ENCODE measurements at places on chromosomes 1 and 21.

GRCh38 chr1:73176902-73177301 lies 894.6 kb upstream of the NEGR1 start:
- DNase-seq = no peak

- DNase-seq = no peak
Measured at GRCh38 chr1:109784551-109785252, 21.0 kb upstream of the EPS8L3 start.

- DNase-seq = no peak
Measured at GRCh38 chr21:40706806-40707655, 139.9 kb downstream of the DSCAM start.

GRCh38 chr21:42735061-42735460 lies 81.6 kb downstream of the PDE9A start:
- DNase-seq = no peak

GRCh38 chr1:162873671-162874666 lies 13.0 kb upstream of the CCDC190 start:
- DNase-seq = peak; percentile 14

DNA sequence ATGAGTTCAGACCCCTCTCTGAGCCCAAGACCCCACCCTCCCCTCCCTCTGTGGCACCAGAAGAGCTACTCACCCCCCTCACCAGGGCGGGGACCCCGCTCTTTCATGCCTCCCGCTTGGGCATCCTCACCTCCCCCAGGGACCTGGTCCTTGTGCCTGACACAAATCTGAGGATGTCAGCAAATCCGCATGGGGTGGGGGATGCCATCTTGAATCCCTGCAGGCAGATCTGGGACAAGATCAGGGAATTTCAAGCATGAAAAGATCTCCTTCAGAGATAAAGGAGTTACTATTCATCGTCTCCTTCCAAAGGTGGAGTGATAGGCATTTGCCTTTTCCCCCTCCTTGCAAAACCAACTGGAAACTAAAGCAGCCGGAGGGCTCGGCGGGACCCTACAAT lies 81.1 kb downstream of the DISP3 start:
- DNase-seq = no peak

DNA sequence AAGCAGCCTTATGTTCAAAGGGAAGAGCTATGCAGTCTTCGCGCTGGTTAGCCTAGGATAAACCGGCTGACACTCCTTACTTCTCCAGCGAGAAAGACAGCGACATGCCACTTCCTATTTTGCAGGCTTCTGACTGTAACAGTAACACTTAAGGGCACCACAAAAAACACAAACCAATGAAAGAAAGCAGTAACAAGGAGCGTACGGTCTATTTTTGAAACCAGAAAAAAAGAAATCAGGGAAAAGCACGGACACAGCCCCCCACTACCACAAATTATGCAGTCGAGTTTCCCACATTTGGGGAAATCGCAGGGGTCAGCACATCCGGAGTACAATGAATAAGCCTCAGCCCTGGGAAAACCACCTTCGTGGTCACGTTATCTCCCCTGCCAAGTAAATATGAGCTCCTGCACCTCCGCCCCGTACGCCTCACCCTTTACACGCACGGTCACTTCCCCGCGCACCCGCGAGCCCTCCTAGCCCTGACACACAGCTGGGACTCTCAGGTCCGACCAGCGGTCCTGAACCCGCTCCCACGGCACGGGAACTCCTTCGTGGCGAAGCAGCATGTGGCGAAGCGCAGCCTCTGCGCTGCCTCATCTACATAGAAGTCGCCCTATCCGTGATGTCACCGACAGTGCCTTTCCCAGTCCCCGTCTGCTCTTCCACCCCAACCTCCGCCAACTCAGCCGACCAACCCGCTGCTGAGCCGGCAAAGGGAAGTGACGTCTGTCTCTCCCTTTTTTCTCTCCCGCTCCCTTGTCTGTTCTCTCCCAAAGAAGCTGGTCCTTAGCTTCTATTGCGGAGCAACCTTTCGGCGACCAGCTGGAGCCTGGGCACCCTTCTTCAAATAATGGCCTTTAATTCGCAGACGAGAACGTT lies 40.9 kb upstream of the PPIAL4F start:
- peak; percentile 41 for DNase-seq

GRCh38 chr1:29202584-29203340 lies 21.1 kb upstream of the SRSF4 start:
- DNase-seq = peak; percentile 96

- DNase-seq = no peak
Measured at GRCh38 chr1:208825300-208825699, 581.1 kb upstream of the PLXNA2 start.

DNA sequence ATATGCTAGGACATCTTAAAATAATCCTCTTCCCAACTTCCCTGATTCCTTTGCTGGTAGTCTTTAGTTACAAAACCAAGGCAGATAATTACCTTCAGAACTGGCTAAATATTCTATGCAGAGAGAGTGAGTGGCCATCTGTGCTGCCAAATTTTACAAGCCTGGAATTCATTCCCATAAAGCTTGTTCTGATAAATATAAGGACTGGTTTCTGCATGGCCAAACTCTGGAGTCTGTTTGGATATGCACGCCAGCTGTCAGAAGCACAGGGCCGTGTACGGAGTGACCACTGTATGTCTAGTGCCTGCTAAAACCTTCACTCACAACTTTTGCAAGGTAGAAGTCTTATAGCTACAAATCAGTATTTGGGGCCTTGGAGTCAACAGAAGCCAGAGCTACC lies 66.5 kb upstream of the RAVER2 start:
- DNase-seq = no peak

DNA sequence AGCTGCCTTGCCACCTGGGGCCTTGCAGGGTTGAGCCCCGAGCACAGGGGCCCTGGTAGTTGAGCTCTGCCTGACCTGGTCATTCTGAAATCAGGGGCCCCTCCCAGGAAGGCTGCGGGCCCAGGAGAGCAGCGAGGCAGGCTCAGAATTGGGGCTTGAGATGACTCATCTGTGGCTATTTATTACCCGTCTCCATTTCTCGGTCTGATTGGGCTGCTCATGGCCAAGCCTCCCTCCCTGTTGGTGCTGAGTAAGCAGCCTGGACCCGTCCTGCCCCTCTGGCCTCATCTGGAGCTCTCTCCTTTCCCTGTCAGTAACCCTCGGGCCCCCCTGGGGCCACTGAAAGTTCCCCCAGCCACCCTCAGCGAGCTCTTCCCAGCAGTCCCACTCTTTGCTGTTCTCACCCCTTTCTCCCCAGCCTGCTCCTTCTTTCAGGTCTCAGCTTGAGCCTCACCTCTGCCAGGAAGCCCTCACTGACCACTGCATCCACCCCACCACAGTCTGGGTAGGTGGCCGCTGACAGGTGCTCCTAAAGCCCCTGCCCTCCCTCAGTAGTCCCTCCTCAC lies 11.0 kb upstream of the TNFRSF8 start:
- peak; percentile 52 for DNase-seq

DNA sequence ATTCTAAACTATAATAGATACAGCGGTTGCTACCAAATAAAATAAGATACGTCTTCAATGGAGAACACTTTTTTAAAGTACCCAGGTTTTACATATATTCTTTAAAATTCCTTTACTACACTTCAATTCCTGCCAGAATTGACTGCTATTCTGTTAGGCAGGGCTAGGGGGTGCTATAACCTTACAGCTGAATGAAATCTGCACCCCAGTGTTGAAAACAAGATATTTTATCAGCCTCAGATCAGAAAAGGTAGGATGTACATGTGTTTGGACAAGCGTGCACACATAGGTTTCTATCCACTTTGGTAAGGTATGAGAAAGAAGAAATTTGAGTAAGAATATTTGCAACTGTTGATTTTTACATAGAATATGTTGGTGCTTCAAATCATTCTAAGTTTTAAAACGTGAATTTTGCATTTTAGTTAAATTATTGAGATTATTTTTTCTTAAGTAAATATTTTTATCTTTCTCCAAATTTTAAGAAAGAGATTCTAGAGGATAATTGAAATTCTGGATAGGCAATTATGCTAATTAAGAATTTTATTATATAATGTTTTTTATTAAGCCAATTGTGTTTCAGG lies 490.8 kb upstream of the ADGRL4 start:
- no peak for DNase-seq

- no peak for DNase-seq
Measured at GRCh38 chr1:169528215-169529067, 42.7 kb upstream of the SLC19A2 start.

DNA sequence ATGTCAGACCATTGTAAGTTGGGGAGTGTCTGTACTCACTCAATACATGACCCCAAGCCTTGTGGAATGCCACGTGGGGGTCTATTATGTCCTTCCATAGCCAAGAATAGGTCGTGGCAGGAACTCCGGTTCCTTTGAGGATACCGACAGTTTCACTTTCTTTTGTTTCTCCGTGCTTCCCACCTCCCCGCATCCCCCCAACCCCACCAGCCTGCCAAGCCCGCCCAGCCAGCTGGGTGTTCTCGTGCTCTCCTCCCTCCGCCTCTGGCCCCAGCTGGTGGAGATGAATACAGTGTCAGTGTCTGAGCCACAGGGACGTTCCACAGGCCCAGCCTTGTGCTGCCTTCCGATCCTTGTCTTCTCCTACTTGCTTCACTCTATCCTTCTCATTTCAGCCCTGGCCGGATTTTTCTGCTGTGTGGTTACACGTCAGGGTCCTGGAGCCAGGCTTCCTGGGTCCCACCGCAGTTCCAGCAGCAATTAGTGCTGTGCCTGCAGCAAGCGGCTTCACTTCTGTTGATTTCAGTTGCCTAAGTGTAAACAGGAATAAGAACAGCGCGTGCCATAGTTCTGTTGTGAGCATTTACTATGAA lies 4.1 kb upstream of the AGTRAP start:
- DNase-seq = no peak

DNA sequence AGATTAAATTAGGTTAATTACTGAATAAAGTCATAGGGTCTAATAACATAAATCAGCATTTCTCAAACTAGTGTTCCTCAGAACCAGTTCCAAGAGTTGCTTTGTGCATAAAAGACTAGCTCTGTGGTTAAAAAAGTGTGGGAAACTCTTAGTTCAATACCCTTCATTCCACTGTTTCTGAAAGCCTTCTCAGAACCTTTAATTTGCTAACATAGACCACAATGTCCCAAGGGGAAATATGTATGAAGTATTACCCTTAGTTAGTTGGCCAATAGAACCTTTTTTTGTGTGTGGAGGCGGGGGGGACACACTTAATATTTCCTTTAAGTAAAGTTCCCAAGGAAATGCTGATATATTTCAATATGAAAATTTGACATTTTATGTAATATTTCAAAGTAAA lies 20.4 kb downstream of the ODF2L start:
- no peak for DNase-seq

GRCh38 chr21:42673633-42674328 lies 20.4 kb downstream of the PDE9A start:
- DNase-seq = no peak

DNA sequence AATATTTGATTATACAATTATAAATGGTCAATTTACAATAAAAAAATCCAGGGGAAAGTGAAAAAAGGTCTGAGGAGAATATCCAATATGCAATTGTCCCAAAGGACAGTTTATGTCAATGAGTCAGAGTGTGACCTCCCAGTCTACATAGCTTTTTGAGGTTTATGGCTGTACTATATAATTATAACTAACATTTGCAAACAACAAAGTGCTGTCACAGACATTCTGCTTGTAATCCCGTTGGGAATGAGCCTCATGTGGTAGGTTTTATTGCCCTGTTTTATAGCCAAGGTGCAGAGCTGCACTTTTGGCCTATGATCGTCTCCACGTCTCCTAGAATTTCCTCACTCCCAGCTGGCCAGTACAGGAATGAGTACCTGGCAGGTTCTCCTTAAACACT lies 103.8 kb downstream of the ADSS2 start:
- DNase-seq = no peak

- no peak for DNase-seq
Measured at GRCh38 chr1:234620272-234621126, 10.5 kb upstream of the IRF2BP2 start.

DNA sequence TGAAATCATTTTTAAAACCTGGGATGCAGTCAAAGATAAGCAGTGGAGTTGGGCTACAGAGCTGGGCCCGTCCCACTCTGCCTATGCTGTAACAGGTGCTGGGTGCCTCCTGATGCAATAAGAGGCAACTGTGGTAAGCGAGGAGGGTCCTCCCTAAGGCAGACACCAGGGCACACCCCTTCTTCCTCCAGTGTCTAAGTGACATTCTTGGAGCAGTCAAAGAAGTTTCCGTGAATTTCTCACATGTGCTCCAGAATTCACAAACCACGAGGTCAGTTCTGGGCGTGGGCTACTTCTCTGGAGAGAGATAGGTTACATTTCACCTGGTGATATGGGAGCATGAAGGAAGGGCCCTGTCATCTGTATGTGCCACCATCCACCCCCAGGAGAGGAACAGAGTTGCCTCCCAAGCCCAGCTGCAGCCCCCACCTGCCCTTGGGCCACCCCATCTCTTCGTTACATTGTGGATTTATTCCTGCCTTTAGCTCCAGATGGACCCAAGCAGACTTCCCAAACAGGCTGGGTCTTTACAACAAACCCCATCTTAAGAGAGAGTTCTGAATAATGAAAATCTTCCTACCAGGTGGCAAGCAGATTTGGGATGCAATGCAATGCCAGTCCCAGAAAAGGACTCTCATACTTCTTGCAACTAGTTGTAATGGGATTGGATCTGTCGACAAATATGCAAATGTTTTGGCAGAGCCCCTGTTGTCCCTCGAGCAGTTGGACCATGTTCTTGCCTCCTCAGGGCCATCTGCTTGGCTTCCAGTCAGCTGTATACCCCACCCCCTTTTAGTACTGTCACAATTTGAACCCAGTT lies 82.5 kb upstream of the CNTN2 start:
- no peak for DNase-seq

GRCh38 chr1:75991497-75992114 lies 59.4 kb upstream of the ASB17 start:
- peak; percentile 72 for DNase-seq

- DNase-seq = no peak
Measured at GRCh38 chr21:42830456-42831455, 48.6 kb downstream of the WDR4 start.

- DNase-seq = no peak
Measured at GRCh38 chr1:27522432-27523336, 32.7 kb upstream of the WASF2 start.

- no peak for DNase-seq
Measured at GRCh38 chr1:63729227-63729620, 44.6 kb upstream of the ROR1 start.

GRCh38 chr1:225866061-225866837 lies 15.9 kb downstream of the TMEM63A start:
- DNase-seq = no peak

- no peak for DNase-seq
Measured at GRCh38 chr1:13820055-13820454, 120.1 kb downstream of the PRDM2 start.
